ENCODE measurements at places on chromosomes 2 and 18. TPM values are rescaled to one million over a fixed set of nuclear protein-coding genes. Genes with fewer than 3 reads are reported as not detected.

GRCh38 chr2:38016219-38016618, 59.7 kb downstream of the CYP1B1 start:
- H3K4me3 ChIP-seq = no peak overlapping the region
- no peaks in the 10 kb centered on the region for H3K4me1 ChIP-seq
- no peaks in the 10 kb centered on the region for H3K36me3 ChIP-seq
- H3K27me3 ChIP-seq = no peaks in the 10 kb centered on the region
- H3K27ac ChIP-seq = no peak overlapping the region

GRCh38 chr18:10100941-10101701, 187.3 kb downstream of the VAPA start:
- no peak overlapping the region for H3K27ac ChIP-seq
- H3K36me3 ChIP-seq = no peaks in the 10 kb centered on the region
- peaks cover 12% of the 10 kb centered on the region for H3K4me1 ChIP-seq

GRCh38 chr2:150882751-150883612, 378.7 kb downstream of the RBM43 start:
- DNase-seq = no peak
- no peaks in the 10 kb centered on the region for H3K27me3 ChIP-seq
- no peak overlapping the region for H3K27ac ChIP-seq

- H3K36me3 ChIP-seq = peaks cover 12% of the 10 kb centered on the region
- H3K4me1 ChIP-seq = no peaks in the 10 kb centered on the region
- DNase-seq = no peak
These were observed 46.5 kb upstream of the NFU1 start for GRCh38 chr2:69483696-69484095.

GRCh38 chr2:205763708-205764211, 81.5 kb downstream of the NRP2 start:
- peaks cover 11% of the 10 kb centered on the region for H3K27me3 ChIP-seq
- DNase-seq = no peak
- no peak overlapping the region for H3K4me3 ChIP-seq
- H3K4me1 ChIP-seq = peaks cover 34% of the 10 kb centered on the region

- H3K4me3 ChIP-seq = no peak overlapping the region
- no peak for DNase-seq
- peaks cover 3% of the 10 kb centered on the region for H3K4me1 ChIP-seq
- H3K36me3 ChIP-seq = peaks cover 86% of the 10 kb centered on the region
- no peak overlapping the region for H3K27ac ChIP-seq
- no peaks in the 10 kb centered on the region for H3K27me3 ChIP-seq
These were observed 96.7 kb downstream of the DGKD start for GRCh38 chr2:233450864-233451575.

DNA sequence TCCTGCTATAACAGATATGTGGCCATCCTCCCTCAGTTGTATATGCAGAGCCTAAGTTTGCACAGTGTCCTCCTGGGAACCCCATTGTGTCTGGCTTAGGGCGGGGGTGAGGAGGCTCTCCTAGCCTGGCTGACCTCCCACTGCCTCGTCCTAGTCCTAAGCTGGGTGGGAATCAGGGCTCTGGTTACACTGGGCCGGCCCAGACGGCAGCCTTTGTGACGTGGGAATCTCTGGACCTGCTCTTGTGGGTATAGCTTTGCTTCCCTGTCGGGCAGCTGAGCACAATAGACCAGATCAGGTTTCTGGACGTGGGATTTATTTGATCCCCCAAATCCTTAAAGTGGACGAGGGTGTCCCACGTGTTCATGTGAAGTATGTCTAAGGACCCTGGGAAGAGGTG, 2.9 kb downstream of the ACKR3 start:
- H3K4me3 ChIP-seq = peak overlapping the region; percentile 61
- H3K27ac ChIP-seq = peak overlapping the region; percentile 78

DNA sequence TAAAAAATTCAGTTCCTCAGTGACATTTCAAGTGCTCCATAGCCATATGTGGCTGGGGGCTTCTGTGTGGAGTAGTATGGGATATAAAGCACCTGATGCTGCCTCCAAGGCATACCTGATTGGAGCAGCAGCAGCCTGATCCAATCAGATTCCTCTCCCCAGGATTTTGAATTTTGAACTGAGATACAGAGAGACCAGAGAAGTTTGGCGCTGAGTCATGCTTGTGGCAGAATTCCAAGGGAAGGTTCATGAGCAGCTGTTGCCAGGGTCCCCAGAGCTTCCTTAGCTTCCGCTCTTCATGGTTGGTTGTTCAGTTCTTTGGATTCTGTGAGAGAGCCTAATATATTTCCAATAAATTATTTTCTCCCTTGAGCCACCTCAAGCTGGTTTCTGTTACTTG, 29.0 kb upstream of the CFAP36 start:
- peak; percentile 55 for DNase-seq
- no peak overlapping the region for H3K27ac ChIP-seq
- H3K4me3 ChIP-seq = no peak overlapping the region
- no peaks in the 10 kb centered on the region for H3K36me3 ChIP-seq

GRCh38 chr2:54947646-54948045, 102.6 kb downstream of the RTN4 start:
- H3K36me3 ChIP-seq = peaks cover 2% of the 10 kb centered on the region
- H3K4me3 ChIP-seq = no peak overlapping the region
- H3K27ac ChIP-seq = no peak overlapping the region
- peak; percentile 66 for DNase-seq
- H3K4me1 ChIP-seq = peaks cover 25% of the 10 kb centered on the region
- no peaks in the 10 kb centered on the region for H3K27me3 ChIP-seq

DNA sequence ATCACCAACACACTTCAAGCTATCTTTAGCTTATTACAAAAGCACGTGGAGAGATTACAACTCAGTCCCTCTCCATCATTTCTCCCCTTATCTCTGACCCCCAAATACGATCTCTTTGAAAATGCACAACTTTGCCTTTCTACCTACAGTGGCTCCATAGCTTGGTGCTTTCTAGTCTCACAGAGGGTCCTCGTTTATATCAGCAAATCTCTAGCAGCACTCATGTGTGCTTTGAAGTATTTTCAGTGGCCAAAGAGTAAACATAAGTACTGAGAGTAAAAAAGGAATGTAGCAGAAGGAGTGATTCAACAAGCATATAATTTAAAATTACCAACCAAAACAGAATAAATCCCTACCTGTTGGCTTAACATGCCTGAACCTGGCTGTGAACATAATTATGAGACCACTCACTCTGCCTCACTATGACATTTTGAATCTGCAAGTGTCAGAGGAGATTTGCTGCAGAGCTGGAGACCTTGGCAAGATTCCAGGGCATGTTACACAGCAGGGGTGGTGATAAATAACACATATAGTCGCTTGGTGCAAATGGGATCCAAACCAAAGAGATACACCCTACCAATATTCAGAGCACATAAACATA, 54.6 kb downstream of the LAMA3 start:
- no peaks in the 10 kb centered on the region for H3K27me3 ChIP-seq
- H3K4me1 ChIP-seq = no peaks in the 10 kb centered on the region
- no peak for DNase-seq
- H3K36me3 ChIP-seq = no peaks in the 10 kb centered on the region

GRCh38 chr2:191150600-191151330, at the start of gene STAT4:
Gene STAT4, minus strand, starts transcription at chr2:191150994. Its CDS starts 2,791 bp downstream, at chr2:191148203.
- no peak for DNase-seq
- H3K4me1 ChIP-seq = peaks cover 12% of the 10 kb centered on the region
- peaks cover 3% of the 10 kb centered on the region for H3K27me3 ChIP-seq
- no peak within 1 kb of the TSS for H3K27ac ChIP-seq
- H3K4me3 ChIP-seq = peak within 1 kb of the TSS; percentile 55
- H3K36me3 ChIP-seq = no peaks in the 10 kb centered on the region

DNA sequence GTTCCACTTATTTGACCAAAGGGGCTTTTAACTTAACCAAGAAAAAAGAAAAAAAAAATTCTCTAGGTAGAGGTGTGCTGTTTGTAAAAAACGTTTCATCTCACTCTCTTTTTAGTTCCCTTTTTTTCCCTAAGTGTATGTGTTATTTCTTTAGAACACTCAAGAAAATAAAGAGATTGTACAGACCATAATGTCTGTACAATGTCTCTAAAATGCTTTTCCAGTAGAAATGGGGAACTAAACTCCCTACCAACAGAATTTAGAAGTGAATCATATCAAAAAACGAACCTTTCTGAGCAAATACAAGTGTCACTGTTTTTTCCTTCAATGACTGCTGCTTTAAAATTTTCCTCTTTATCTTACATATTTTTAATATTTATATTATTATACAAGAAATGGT, 72.0 kb downstream of the CDH7 start:
- no peaks in the 10 kb centered on the region for H3K4me1 ChIP-seq
- no peak overlapping the region for H3K4me3 ChIP-seq
- no peaks in the 10 kb centered on the region for H3K36me3 ChIP-seq
- no peaks in the 10 kb centered on the region for H3K27me3 ChIP-seq
- H3K27ac ChIP-seq = no peak overlapping the region

GRCh38 chr2:235518322-235519090, 24.7 kb downstream of the AGAP1 start:
- H3K27ac ChIP-seq = no peak overlapping the region
- H3K4me1 ChIP-seq = peaks cover 34% of the 10 kb centered on the region
- peaks cover 6% of the 10 kb centered on the region for H3K36me3 ChIP-seq
- H3K27me3 ChIP-seq = no peaks in the 10 kb centered on the region

DNA sequence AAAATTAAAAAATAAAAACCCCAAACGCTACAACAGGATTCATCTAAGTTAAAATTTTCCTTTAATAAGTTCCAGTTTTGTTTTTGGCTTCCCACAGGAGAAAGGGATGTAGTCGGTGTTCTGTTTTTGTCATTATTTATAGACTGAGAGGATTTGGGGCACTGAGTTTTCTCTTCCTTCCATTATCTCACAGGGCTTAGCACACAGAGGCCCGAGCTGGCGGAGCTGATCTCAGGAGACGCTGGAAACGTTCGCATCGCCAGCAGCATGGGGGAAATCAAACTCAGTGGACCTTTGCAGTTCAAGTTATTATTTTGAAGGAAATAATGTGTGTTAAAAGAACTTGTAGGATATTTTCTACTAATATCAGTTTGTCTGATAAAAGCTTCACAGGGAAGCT, 669.7 kb upstream of the SALL3 start:
- H3K4me1 ChIP-seq = peaks cover 3% of the 10 kb centered on the region
- H3K36me3 ChIP-seq = no peaks in the 10 kb centered on the region
- no peaks in the 10 kb centered on the region for H3K27me3 ChIP-seq
- no peak for DNase-seq
- no peak overlapping the region for H3K27ac ChIP-seq
- H3K4me3 ChIP-seq = no peak overlapping the region

DNA sequence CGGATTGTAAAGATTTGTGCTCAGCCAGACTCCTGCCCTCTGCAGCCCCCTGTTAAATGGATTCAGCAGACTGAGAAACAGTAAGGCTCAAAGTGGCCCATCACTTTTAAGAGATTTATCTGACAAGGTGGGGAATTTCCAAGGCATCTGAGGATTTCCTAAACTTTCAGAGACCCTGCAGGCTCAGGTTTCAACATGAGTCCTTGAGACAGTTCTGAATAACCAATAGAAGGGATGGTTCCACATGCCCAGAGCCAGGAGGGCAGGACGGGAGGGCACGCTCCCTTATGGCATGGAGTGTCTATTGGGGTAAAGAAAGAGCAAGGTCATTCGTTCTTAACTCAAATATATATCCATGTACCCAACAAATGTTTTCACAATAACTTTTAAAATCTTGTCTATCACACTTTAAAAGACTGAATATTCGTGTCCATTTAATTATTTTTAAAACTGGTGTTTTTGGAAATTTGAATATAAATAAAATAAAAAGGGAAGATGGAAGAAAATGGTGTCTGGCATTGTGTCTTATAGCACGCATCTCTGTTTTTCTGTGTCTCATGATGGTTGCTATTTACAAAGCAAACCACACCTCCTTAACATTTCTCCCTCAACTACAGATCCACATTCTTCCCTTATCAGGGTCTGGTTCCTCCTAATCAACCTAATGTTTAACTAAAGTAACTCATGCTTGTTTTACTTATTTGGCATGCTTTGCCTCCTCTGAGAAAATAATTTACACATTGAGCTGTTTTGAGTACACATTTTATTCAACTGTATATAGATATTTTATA, 56.0 kb upstream of the DSG1 start:
- H3K36me3 ChIP-seq = no peaks in the 10 kb centered on the region
- no peaks in the 10 kb centered on the region for H3K4me1 ChIP-seq
- H3K4me3 ChIP-seq = no peak overlapping the region
- no peak for DNase-seq
- H3K27ac ChIP-seq = no peak overlapping the region

DNA sequence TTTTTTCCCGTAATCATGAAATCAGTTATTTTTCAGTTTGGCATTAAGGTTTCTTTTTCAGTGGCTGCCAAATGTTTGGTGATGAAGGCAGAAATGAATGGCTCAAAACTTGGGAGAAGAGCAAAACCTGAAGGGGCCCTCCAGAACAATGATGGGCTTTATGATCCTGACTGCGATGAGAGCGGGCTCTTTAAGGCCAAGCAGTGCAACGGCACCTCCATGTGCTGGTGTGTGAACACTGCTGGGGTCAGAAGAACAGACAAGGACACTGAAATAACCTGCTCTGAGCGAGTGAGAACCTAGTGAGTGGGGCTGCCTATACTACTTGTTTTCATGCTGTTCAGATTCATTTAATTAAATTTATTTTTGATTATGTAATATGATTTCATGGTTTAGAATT, 29.2 kb upstream of the MSH2 start:
- H3K27ac ChIP-seq = no peak overlapping the region
- H3K4me1 ChIP-seq = peaks cover 10% of the 10 kb centered on the region
- DNase-seq = no peak
- H3K36me3 ChIP-seq = no peaks in the 10 kb centered on the region
- peaks cover 8% of the 10 kb centered on the region for H3K27me3 ChIP-seq

- peaks cover 67% of the 10 kb centered on the region for H3K36me3 ChIP-seq
- H3K27ac ChIP-seq = no peak overlapping the region
- H3K4me3 ChIP-seq = no peak overlapping the region
- no peaks in the 10 kb centered on the region for H3K27me3 ChIP-seq
These were observed 7.4 kb upstream of the HES6 start for GRCh38 chr2:238247002-238247822.

DNA sequence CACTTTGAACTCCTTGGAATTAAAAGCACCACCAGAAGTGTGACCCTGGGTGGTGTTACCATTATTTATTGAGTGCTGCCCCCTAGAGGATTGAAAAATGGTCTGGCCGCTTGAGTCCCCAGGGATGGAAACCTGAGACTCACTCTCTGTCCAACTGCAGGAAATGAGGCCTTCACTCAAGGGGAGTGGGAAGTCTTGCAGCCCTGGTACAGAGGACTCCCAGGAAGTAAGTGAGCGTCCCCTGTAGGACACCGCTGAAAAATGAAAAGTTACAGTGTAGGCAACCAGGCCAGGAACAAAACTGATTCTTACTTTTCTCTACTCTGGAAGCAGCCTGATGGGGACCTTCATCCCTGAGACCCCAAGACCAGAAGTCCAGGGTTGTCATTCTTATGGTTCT, 2.2 kb upstream of the NRP2 start:
- H3K36me3 ChIP-seq = no peaks in the 10 kb centered on the region
- H3K4me1 ChIP-seq = peaks cover 25% of the 10 kb centered on the region
- DNase-seq = no peak
- peaks cover 45% of the 10 kb centered on the region for H3K27me3 ChIP-seq

- H3K4me1 ChIP-seq = no peaks in the 10 kb centered on the region
- no peak for DNase-seq
- H3K36me3 ChIP-seq = no peaks in the 10 kb centered on the region
- no peak overlapping the region for H3K4me3 ChIP-seq
- no peak overlapping the region for H3K27ac ChIP-seq
These were observed 36.5 kb downstream of the PSMD14 start for GRCh38 chr2:161344692-161345091.

- no peak overlapping the region for H3K4me3 ChIP-seq
- H3K27ac ChIP-seq = no peak overlapping the region
These were observed 54.8 kb upstream of the FRZB start for GRCh38 chr2:182921234-182921633.

- peak overlapping the region; percentile 47 for H3K27ac ChIP-seq
- H3K4me1 ChIP-seq = no peaks in the 10 kb centered on the region
- no peak for DNase-seq
These were observed 15.3 kb downstream of the FHL2 start for GRCh38 chr2:105383432-105384166.

Gene SLC16A14
- 45.9 TPM for total RNA-seq

Gene RAX
- not detected for total RNA-seq

Gene AAMP
- 82.1 TPM for total RNA-seq

Gene FAHD2A
- 13.3 TPM for total RNA-seq

Gene PDE1A
- 73.8 TPM for total RNA-seq

Gene PARD6G
- 20.3 TPM for total RNA-seq
